ENCODE measurements at places on chromosomes 4 and X. TPM values are rescaled to one million over a fixed set of nuclear protein-coding genes. Genes with fewer than 3 reads are reported as not detected.
A peak's percentile ranks its signal among the peaks of the same experiment; 100 is the strongest.

GRCh38 chr4:123816462-123816861 is 419.9 kb downstream of the SPRY1 start:
- H3K27ac ChIP-seq = no peak overlapping the region
- H3K27me3 ChIP-seq = no peaks in the 10 kb centered on the region
- DNase-seq = no peak
- no peak overlapping the region for H3K4me3 ChIP-seq
- H3K36me3 ChIP-seq = no peaks in the 10 kb centered on the region

DNA sequence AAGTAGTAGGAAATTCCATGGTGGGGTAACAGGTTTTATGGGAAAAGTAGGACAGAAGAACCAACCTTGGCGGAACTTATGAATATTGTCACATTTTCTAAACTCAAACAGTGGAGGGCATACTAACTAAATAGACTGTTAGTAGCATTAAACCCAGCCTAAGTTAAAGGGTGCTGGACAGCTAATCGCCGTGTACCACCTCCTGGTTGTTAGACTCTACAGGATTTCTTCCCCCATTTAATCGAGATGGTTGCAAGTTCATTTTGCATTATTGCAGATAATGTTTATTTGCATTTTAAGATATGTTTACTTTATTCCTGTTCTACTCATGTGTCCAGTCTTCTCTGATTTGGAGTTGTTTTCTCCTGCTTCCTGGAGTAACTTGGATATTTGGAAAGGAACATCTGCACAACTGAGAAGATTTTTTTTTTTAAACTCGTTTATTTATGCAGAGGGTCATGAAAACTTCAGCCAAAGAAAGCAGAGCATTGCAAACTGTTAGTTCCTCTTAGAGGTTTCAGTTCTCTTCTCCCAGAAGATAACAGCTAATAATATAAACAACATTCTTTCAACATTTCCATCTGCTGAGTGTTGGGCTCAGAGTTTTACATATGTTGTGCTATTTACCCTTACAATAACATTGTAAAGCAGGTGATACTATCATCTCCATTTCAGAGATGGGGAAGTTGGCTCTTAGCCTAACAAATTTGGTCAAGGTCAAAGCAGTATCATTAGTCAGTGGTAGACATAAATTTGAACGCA is 51.5 kb upstream of the TBC1D9 start:
- no peak overlapping the region for H3K4me3 ChIP-seq
- H3K36me3 ChIP-seq = no peaks in the 10 kb centered on the region
- no peaks in the 10 kb centered on the region for H3K4me1 ChIP-seq
- H3K27ac ChIP-seq = no peak overlapping the region

GRCh38 chr4:64200001-64200555 is 209.2 kb downstream of the TECRL start:
- no peaks in the 10 kb centered on the region for H3K4me1 ChIP-seq
- no peaks in the 10 kb centered on the region for H3K36me3 ChIP-seq
- DNase-seq = peak; percentile 58

DNA sequence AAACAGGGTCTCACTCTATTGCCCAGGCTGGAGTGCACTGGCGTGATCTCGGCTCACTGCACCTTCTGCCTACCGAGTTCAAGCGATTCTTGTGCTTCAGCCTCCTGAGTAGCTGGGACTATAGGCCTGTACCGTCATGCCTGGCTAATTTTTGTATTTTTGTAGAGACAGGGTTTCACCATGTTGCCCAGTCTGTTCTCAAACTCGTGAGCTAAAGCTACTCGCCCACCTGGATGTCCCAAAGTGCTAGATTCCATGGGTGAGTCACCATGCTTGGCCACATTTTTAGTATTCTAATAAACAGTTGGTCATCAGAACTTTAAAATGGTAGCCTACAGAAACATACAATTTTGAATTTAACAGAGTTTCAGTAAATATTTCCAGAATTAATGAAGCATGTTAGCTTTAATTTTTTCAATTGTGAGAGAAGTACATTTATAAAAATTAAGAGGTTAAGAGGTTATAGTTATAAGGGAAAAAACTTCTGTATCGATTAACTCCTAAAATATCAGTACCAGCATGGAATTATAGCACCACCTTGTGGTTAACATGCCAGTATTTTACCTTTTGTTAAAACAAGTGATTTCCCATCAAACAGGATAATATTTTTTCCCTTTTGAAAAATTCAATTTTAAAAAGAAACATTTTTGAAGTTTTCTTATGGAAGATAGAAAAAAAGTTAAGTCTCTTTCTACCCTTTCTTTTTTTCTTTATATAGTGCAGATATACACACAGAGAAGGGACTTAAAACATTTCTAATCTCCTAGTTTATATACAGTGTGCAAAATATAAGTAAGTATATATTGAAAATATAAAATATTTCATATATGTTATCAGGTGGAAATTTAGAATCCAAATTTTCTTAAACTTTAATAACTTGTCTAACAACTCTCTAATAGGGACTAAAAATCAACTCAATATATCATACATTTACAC is 35.4 kb downstream of the CEP44 start:
- peak; percentile 45 for DNase-seq
- H3K4me1 ChIP-seq = peaks cover 17% of the 10 kb centered on the region
- H3K27me3 ChIP-seq = no peaks in the 10 kb centered on the region

- no peaks in the 10 kb centered on the region for H3K36me3 ChIP-seq
- H3K27ac ChIP-seq = no peak overlapping the region
- peak; percentile 19 for DNase-seq
- H3K27me3 ChIP-seq = no peaks in the 10 kb centered on the region
- no peaks in the 10 kb centered on the region for H3K4me1 ChIP-seq
Observed at GRCh38 chr4:100816436-100817045, 298.7 kb upstream of the EMCN start.

DNA sequence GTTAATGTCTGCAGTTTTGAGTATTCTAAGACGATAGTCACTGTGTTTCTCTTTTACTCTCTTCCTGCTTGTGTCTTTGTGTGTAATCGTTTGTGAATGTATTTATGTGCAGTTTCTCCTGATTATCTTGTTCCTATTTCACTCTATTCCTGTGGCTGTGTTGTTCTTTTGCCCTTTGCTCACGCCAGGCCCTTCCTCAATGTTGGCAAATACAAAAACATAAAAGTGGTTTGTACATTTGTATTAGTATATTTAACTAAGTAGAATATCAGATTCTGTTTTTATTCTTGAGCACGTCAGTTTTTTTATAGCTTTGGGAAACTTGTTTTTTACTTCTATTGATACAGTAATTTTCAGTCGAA is 107.6 kb upstream of the BMPR1B start:
- H3K4me1 ChIP-seq = peaks cover 17% of the 10 kb centered on the region
- H3K27me3 ChIP-seq = no peaks in the 10 kb centered on the region
- H3K4me3 ChIP-seq = no peak overlapping the region
- DNase-seq = no peak
- no peak overlapping the region for H3K27ac ChIP-seq

- peaks cover 37% of the 10 kb centered on the region for H3K4me1 ChIP-seq
- no peak for DNase-seq
- peak overlapping the region; percentile 77 for H3K4me3 ChIP-seq
- no peaks in the 10 kb centered on the region for H3K36me3 ChIP-seq
- H3K27ac ChIP-seq = no peak overlapping the region
Observed at GRCh38 chrX:40147126-40147952, 49.6 kb upstream of the BCOR start.

- no peaks in the 10 kb centered on the region for H3K36me3 ChIP-seq
- H3K27ac ChIP-seq = no peak overlapping the region
- H3K4me3 ChIP-seq = no peak overlapping the region
- DNase-seq = no peak
Observed at GRCh38 chrX:113473418-113473817, 632.8 kb upstream of the AMOT start.

DNA sequence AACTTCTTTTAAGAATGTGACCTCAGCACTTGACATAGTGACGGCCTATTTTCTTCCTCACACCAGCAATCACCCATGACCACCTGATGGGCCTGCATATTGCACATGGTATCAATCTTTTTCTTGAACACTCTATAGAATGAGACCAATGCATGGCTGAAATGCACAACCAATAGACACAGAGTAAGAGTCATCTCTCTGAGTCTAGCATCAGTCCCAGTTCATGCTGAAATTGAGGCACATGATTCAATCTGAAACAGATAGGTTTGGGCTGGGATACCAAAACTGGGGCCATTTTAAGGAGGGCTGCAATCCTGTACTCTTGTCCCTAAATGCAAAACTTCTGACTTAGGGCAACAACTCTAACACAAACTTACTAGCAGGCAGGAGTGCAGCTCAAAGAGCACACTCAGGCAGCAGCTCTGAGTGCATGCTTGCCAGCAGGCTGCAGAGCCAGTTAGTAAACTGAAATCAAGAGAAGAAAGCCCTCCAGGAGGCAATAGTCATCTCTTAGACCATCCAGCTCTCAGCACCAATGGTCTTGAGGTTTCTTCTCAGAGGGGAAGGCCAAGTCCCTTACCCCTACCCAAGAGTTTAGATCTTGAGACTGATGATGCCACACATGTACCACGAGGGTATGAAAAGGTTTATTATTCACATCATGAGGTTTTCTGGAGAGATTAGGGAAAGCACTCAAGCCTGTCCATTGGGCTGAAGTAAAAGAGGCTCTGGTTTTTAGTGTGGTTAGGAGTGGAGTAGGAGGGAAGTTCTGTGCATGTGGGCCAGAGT is 24.7 kb upstream of the GPR101 start:
- no peak overlapping the region for H3K27ac ChIP-seq
- peaks cover 9% of the 10 kb centered on the region for H3K27me3 ChIP-seq
- no peak overlapping the region for H3K4me3 ChIP-seq
- no peaks in the 10 kb centered on the region for H3K36me3 ChIP-seq
- H3K4me1 ChIP-seq = no peaks in the 10 kb centered on the region
- no peak for DNase-seq

- no peaks in the 10 kb centered on the region for H3K36me3 ChIP-seq
- H3K4me3 ChIP-seq = no peak overlapping the region
- peaks cover 12% of the 10 kb centered on the region for H3K4me1 ChIP-seq
- no peak overlapping the region for H3K27ac ChIP-seq
- DNase-seq = no peak
Observed at GRCh38 chr4:165726831-165727230, 146.2 kb upstream of the TLL1 start.

PRPS1 gene
- 57.0 TPM for total RNA-seq

PLAC1 gene
- total RNA-seq = 2.6 TPM
